Activated CD4-positive, alpha-beta T cell treated with anti-CD3 and anti-CD28 coated beads, Interleukin-2, amount 50 U/mL, for 1 hour (primary cell): ENCODE measurements at places on chromosomes 11 and 22.

GRCh38 chr22:17897858-17898257 is 123.6 kb upstream of the BID start:
- no peak for DNase-seq

GRCh38 chr11:129275828-129276227 is 83.7 kb upstream of the ARHGAP32 start:
- no peak for DNase-seq

DNA sequence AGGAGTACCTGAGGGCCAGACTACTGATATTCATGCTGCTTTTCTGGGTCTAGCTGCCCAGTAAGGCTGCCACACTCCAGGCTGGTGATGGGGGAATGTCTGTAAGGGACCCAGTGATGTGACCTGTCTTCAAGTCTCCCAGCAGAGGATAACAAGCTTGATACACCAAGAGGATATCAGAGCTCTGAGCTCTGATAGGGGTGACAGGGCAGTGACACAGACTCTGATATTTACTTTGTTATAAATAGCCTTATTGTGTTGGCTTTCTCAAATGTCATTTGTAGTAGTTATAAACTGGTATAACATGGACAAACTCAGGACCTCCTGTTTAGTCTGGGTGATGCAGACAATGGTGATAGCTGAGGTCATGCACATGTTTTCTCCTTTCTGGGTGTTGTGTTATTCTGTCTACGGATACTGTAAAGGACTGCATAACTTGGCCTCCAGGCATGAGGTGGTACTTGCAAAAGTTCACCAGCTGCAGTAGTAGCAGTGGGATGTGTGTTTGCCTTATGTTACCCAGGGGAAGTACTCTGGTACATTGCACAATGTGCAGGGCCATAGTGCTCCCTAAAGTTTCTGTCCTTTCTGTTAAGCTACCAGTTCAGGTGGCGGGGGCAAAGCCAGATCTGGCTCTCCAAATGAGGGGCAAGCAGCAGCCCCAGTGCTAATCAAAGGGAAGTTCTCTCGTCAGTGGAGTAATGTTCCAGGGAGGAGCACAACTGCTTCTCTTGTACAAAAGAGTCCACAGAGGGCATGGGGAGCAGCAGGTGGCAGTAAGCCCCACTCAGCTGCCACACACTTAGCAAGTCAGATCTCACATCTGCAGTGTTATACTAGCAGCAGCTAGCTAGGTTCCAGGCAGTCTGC is 812.2 kb downstream of the JRKL start:
- DNase-seq, result no peak

- DNase-seq, result no peak
Observed at GRCh38 chr11:25211635-25212254, 714.9 kb downstream of the LUZP2 start.

GRCh38 chr11:2903672-2904011 is 18.1 kb upstream of the CDKN1C start:
- no peak for DNase-seq

GRCh38 chr22:48098243-48098920 is 1335.9 kb downstream of the TBC1D22A start:
- DNase-seq, result no peak

- DNase-seq, result no peak
Observed at GRCh38 chr22:25365491-25366261, 146.2 kb downstream of the CRYBB2 start.

DNA sequence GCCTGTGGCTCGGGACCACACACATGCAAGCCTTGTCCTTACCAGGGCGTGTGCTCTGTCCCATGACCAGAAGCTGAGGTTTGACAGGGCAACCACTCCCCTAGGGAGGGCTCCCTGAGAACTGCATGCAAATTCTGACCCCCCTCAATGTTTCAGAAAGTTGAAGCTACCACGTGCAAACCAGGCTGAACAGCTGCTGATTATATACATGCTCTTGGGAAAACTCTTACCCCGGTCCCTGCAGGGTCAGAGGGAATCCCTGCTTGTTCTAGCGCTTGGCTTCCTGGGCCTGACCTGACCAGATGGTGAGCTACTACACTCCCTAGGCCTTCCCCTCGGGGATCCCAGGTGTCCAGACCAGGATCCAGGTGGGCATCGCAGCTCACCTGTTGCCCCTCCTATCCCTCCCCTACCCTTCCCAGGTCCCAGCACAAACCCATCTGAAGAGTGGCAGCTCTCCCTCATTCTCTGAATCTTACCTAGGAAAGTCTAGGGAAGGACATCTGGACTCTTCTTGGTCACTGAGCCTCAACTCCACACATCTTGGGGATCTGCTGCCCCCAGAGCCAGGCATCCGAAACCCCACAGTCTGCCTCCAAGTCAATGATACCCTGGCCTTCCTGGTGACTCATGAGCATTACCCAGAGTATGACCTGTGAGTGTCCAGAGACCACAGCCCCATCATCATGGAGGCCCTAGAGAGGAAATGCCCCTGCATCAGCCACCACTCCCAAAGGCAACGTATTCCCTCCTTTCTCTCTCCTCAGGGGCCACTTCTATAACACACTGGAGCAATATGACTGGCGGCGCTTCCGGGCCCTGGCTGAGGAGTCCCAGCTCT is 61.5 kb downstream of the BTG4 start:
- DNase-seq, result no peak

DNA sequence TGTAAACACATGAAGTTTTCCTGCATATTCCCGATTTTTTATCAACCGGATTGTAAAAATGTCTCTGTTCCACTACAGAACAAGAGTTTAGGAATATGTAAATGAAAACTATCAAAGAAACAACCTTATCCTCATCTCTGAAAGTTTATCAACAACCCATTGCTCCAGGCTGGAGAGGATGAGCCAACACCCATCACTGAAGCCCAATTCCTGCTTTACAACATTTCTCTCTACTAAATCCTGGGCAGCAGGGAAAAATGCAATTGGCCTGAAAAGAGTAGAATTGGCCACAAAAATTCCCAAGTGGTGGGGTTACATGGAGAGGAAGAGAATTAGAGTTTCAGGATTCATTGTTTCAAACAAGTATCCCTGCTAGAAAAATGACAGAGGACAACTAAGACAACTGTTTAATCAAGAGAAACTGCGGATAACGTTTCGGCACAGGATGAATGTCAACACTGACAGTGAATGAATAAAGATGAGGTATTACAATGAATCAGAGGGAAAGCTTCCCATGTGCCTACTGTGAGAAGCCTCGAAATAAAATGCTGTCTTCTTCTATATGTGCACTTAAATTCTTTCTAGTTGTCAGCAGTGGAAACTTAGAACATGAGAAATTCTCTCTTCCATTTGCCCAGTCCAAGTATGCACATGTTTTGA is 317.3 kb upstream of the ANO3 start:
- no peak for DNase-seq

- no peak for DNase-seq
Observed at GRCh38 chr22:29716814-29717545, 2.8 kb upstream of the CABP7 start.

GRCh38 chr11:44787981-44788380 is 61.2 kb downstream of the TSPAN18 start:
- no peak for DNase-seq

DNA sequence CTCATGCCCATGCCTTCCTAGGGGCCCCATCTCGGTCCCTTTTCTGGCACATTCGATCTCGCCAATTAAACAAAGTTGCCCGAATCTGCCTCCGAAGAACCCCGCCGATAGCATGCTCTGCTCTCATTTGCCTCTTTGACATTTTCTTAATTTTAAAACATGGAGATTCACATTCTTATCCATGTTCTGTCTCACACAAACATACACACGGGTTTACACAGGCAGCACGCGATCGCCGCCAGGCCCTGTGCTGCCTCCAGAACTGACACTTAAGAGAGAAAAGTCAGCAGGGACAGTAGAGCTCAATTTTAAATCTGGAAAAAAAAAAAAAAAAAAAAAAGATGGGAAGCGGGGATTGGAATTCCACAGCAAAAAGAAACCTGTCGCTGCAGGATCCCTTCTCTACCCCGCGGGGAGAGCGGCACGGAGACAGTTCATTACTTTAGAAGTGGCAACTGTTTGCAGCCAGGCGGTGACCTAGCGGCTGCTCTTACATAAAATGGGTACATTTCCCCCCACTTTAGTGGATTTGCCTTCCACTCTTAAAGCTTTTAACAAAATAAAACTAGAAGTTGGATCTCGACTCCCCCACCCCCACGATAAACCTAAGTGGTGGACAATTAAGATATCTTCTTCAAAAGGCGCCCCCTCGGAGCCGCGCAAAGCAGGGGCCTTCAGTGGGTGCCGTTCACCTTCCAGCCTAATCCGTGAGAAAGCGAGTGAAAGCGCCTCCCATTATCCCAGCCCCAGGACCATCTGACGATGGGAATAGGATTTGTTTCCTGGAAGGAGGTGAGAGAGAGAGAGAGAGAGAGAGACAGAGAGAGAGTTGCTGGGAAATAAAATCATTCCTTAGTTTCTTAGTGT is 13.7 kb downstream of the PAX6 start:
- no peak for DNase-seq

DNA sequence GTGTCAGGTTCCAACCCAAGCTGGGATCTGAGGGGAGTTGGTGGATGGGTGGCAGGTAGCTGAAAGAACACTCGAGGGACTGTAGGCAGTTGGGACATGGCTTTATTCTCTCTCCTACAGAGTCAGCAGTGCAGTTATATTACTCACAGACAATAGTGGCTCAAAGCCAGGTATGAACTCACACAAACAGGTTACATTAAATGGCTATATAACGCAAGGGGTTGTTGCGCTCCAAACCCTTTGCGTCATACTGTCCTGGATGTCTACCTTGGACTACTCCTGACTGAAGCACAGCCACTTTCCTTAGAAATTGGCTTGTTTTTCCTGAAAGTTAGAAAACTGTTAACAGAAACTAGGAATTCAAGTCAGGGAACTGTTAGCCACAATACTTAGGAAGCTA is 66.4 kb upstream of the OR4B1 start:
- no peak for DNase-seq

GRCh38 chr22:20615021-20615420 is 107.6 kb downstream of the MED15 start:
- no peak for DNase-seq

DNA sequence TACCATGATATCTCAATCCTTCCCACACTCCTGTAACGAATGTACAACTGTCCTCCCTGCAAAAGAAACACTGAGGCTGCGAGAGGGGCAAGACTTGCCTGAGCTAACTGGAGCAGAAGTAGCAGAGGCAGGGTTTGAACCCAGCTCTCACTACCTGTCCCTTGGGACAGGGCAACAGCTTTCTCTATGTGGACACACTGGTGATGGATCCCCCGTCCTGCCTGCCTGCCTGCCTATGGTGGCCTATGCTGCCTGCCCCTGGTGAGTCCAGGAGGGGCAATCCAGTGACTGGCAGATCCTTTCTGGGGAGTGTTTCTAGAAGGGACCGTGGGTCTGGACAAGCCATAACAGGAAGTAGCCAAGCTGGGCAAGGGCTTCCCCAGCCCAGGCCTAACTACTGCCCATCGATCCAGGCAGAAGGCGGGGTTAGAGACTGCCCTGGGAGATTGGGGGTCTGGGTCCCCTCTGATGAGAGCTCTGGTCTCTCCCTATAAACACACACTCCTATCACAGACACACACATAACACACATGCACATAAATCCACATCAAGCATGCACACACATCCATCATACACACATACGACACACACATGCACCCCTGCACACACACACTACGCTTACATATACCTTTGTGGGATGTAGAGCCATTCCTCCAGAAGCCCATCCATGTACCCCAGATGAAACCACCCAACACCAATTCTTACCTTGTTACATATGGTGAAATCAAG is 1.1 kb upstream of the EMID1 start:
- no peak for DNase-seq

DNA sequence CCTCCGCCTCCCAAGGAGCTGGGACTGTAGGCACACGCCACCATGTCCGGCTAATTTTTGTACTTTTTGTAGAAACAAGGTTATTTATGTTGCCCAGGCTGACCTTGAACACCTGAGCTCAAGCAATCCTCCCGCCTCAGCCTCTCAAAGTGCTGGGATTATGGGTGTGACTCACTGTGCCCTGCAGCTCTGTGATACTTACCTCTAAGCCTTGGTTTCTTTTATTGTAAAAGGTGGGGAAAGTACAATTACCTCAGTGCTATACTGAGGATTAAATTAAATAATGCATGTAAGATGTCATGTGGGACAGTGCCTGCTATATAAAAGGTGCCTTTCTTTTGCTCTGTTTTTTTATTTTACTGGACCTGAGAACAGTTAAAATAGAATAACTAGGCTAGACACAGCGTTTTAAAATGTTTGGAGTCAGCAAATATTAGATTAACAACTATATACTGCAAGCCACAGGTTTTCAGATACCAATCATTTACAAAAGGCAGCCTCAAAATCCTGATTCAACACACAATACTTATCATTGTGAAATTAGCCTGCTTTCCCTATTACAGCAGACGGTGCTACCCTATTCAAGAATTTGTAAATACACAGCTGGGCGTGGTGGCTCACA is 30.0 kb downstream of the PRR14L start:
- DNase-seq, result no peak

- DNase-seq, result no peak
Observed at GRCh38 chr11:46248289-46249102, 29.0 kb upstream of the CREB3L1 start.

- DNase-seq, result no peak
Observed at GRCh38 chr11:112961146-112961668, at the start of gene NCAM1. NCAM1 (plus strand) TSS chr11:112961420.

- DNase-seq, result no peak
Observed at GRCh38 chr11:85827748-85828639, 17.1 kb upstream of the SYTL2 start.

GRCh38 chr11:27621405-27622161 is 78.7 kb downstream of the BDNF start:
- no peak for DNase-seq

- no peak for DNase-seq
Observed at GRCh38 chr11:912266-912665, 1.7 kb upstream of the CHID1 start.

- DNase-seq, result no peak
Observed at GRCh38 chr11:72250661-72251464, 6.9 kb upstream of the PHOX2A start.

DNA sequence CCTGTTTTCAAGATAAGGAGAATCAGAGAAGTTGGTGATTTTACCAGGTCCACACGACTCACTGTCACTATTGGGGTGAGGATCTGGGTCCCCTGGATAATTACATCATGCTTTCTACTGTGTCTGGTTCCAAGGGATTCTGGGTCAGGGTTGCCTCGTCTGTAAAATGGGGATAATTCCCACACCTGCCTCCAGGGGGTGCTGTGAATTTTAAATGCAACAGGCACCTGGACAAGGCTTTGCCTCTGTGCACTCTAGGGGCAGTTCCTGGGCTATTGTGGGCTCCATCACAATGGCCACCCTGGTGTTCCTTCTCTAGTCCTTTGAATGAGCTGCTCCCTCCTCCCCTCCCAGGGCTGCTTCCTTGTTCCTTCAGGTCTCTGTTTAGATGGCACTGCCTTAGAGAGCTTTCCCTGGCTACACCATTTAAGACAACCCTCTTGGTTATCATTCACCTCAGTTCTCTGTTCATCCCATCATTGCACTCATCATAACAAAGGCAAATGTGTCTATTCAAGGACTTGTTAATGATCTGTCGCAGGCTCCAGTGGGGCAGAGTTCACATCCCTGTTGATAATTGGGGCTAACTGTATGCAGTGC is 178.6 kb downstream of the MIAT start:
- peak; percentile 35 for DNase-seq
